CD4-positive, alpha-beta T cell (primary cell): ENCODE measurements at places on chromosomes 7 and 10.

DNA sequence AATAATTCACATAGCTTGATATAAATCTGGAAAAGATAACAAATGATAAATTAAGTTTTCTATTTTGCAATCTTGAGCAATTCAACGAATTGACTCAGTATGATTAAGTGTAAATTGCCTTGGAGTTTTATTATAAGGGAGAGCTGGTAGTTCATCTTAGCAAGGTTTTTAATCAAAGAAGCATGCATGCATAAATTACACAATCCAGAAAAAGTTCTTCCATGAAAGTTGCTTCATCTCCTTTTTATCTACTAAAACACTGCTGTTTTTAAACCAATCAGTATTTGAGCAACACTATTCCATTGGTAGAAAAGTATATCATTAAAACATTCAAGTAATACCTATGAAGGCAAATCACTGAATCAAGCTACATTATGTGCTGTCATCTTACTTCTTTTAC, 47.6 kb downstream of the POT1 start:
- no peak for DNase-seq

DNA sequence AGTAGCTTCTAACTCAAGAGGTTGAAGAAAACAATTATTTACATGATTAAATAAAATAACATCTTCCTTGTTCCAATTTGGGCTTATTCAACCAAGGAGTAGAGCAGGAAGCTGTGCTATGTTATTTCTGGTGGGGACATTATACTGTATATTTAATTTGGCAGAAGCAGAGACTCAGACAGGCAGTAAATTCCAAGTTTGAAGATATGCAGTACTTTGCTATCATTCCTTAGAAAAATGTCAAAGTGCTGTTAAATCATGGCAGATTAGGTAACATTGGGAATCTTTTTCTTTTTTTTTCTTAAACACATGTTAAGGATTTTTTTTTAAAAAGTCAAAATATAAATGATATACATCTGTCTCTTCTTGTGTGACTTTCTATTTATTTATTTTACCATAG, 190.1 kb downstream of the SUGCT start:
- no peak for DNase-seq

DNA sequence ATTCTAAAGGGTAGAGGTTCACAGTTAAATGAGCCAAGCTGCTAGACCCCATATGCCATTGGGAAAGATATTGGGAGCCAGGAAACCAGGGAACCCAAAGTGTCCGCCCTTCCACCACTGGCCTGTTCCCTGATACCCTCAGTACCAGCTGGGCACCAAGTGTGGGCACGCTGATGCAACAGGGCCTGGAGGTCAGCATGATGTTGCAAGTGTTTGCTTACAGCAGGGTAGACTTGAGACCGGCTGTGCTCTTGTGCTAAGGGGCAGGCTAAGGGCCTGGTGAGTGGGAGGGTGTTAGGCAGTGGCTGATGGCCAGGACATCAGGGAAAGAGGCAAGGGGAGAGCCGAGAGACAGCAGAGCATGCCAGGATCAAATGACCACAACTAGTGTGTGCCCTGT, 21.0 kb upstream of the MYL7 start:
- DNase-seq = no peak

GRCh38 chr7:140232957-140233917, 56.5 kb upstream of the KDM7A start:
- no peak for DNase-seq

DNA sequence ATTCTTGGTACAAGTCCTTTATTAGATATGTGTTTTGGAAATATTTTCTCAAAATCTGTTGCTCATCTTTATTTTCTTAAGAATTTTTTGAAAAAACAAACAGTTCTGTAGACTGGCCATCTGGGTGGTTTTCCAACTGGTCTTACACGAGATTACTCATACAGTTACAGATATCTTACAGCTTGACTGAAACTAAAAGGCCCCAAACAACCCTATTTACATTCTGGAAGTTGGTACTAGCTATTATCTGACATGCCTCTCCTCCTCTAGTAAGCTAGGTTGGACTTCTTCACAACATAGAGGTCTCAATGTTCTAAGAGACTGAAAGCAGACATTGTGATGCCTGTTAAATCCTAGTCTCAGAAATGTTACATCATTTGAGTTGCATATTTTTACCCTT, 52.0 kb downstream of the ZNF22 start:
- DNase-seq = no peak

DNA sequence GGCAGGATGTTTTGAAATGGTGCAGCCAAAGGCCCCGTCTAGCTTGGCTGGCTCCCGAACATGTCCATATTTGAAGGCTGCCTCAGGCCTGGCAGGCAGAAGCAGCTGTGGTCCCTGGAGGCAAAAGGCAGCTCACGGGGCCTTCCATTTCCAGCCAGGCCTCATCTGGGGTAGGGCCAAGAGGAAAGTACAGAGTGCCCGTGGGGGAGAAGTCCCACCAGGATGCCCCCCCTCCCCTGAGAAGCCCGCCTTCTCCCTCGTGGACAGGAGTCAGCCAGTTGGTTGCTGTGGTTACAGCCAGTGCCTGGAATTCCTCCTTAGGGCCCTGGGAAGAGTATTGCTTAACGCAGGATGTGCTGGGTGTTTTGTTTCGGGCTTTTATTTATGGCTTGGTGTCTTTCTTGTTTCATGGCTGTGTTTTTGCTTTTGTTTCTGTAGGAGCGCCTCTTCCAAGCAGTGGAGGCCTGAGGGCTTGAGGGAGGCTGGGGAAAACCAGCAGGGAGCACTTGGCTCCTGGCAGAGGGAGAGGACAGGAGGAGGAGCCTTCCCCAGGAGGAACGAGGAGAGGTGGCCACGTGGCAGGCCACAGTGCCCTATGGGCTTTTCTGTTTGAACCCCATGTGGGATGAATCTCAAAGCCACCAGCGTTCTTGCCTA, 45.4 kb downstream of the CHST3 start:
- DNase-seq = no peak

DNA sequence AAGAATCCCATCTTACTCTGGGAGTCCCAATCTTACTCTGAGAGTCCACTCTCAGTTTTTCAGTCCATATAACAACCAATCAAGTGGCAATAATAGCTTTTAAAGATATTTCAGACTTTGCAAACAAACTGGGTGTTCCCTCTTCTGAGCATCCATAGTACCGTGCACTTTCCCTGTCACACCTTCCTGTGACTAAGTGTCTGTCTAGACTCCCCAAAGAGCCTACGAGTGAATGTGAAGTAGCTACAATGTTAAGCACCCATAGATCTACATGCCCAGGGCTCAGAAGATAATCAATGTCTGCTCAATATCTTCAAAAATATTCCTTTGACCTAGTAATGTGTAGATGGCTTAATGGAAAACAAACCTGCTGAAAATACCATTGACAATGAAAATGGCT, 95.6 kb upstream of the ASAH2 start:
- no peak for DNase-seq
